ENCODE measurements at places on chromosomes 5 and 9.

DNA sequence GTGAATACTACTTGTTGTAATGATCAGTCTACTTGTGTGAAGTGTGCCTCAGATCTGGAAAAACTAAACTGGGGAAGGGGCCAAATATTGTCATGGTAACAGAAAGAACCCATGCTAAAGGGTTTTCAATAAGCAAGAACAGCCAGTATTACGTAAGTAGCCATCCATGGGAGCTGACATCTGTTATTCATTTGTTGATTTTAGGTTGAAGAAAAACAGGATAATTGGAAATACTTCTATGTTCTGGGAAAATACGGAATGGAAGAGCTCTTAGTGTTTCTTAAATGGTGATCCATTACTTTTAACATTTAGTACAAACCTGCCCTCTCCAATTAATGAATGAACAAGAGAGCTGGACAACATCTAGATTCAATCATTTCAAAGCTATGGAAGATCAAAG, 485.8 kb downstream of the NTRK2 start:
- no peak for DNase-seq

DNA sequence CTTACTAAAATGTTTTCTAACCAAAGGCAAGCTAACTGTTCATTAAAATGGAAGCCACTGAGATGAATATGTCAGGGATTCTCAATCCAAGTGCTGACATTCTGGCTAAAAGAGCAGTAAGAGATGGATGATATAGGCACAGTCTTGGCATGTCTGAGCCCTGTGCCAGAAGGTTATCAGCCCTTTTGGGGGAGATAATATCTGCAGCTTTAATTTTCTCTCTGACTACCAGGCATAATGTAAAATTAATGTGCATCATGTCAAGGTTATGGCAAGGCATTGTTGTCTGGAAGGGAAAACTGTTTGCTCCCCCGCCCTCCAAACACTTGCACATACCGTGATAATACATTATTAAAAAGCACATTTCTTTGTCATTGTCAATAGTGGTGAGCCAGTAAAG, 609.8 kb downstream of the ZNF608 start:
- DNase-seq: no peak

GRCh38 chr5:68225188-68225910, 9.8 kb downstream of the PIK3R1 start:
- DNase-seq: no peak

DNA sequence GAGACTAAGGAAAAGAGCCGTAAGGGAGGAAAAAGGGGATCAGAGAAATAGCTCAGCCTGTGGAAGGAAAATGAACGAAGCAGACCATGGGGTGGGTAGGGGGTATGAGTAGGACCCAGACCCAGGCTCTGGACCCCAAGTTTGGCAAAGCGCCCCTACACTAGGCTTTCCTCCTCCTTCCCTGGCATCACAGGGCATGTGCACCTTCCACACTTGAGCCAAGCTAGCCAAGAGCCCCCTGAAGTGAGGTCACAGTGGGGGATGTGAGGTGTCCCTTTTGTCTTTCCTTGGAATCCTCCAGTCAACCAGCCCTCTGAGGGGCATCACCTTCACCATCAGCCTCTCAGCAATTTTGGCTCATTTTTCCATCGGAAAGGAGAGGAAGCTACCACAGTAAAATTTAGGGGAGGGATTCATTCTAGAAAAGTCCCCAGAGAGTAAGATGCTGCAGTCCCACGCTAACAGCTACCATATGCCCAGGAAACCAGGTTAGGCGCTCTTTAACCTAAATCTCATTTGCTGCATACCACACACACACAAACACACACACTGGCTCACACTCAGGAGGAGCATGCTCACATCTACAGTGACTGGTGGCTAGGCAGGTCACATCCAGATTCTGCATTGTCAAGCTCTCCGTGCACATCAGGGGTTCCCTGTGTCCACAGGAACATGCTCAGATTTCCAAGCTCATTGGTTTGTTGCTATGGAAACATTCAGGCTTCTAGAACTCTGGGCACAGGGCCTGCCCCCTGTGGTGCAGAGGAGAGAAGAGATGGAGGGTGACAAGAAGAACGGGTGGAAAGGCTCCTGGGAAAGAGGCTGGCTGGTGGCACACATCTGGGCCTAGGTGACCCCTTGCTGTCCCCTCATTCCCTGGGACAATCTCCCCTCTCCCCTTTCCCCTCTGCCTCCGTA, 9.9 kb downstream of the REEP2 start:
- DNase-seq: no peak

DNA sequence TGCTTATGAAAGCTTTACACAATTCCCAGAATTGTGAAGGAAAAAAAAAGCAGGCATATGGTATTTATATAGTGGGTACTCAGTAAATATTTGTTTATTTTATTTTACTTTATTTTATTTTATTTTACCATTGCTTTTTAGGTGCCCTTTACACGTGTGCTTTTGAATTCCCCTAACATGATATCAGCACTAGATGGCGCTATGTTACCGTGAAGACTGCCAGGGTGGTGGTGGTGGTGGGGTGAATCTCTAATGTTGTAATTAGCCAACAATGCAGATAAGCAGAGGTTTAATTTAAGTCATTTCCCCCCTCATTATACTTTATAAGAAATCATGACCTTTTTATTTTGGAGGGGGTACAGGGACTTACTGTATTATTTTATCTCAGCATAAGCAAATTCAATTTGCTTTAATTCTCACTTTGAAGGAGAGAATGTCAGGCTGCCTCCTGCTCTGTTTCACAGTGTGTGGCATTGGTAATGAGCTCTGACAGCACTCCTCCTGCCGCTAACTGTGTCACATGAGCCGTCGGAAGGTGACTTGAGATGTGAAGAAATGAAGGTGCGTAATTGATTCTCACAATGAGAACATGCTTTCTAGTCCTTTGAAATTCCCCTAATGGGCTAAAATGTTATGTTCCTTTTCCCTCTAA, 165.6 kb downstream of the YTHDC2 start:
- peak; percentile 39 for DNase-seq

DNA sequence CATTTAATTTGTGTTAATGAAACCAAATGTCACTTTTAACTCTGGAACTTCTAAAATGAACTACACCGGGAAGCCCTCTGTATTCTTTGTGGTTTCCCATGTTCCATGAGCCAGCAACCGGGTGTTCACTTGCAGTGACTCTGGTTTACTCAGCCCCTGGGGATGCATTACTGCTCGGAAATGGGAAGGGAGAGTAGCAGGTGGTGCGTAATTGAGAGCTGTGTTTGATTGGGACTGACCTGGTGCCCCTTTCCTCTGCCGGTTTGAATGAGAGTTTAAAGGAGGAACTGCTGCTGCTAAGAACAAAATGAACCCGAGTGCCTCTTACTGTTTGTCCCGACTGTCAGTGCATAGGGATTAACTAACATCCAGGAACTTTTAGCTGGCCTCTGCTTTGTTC, 100.1 kb upstream of the DHFR start:
- DNase-seq: peak; percentile 81

- DNase-seq: no peak
Observed at GRCh38 chr5:96487859-96488258, 54.8 kb upstream of the PCSK1 start.

GRCh38 chr9:126354887-126355770, 28.5 kb downstream of the MVB12B start:
- no peak for DNase-seq

GRCh38 chr5:82046276-82046647, 74.4 kb downstream of the ATG10 start:
- DNase-seq: no peak

GRCh38 chr9:123364241-123364824, 8.3 kb downstream of the CRB2 start:
- DNase-seq: no peak

DNA sequence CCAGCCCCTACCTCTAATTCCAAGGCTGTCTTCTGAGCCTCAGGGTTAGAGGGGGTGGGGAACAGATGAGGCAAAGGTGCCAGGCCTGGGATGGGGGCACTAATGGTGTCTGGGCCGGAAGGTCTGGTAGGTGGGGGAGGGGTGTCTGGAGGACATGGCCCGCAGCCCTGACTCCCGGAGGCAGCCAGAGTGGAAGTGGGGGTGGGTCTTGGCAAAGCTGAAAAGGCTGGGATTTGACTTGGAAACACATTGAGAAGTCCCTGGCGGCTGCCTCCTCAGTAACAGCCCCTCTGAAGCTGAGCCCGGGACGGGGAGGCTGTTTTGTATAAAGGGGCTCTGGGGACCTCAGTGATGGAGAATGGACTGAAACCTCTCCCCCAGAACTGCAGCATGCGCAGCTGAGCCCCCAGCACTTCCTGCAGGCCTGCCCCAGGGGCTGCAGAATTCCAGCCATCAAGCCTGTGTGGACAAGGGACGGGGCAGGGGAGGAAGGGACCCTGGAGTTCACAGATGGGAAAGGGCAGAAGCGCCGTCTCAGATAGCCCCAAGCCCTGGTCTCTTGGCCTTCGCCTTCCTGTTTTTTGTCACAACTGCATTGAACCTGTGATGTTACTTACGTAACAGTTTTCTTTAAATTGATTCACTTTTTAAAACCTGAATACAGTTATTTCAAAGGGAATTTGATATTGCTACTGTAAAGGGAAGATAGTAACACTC, 49.3 kb upstream of the SYNPO start:
- DNase-seq: no peak

GRCh38 chr9:14272927-14273528, 40.9 kb downstream of the NFIB start:
- DNase-seq: no peak

- DNase-seq: no peak
Observed at GRCh38 chr5:34620185-34620584, 35.9 kb upstream of the RAI14 start.

DNA sequence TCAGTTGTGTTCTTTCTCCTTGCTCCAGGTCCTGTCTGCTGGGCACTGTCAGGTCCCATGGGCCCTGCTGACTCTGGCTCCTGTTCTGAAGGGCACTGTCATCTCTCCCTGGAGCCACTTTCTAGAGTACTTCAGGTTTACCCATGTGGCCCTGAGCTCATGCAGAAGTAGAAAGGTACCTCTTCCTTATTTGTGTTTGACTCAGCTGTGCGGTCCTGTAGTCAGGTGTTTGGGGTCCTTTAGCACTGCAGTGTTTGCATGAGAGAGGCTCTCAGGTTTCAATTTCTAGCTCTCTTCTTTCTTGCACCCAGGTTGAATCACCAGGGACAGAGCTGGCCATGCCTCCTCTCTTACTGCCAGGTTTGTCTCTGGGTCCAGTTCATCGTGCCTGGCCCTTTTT, 71.5 kb downstream of the HSPA4 start:
- DNase-seq: no peak

GRCh38 chr5:112267231-112267630, 151.8 kb downstream of the EPB41L4A start:
- DNase-seq: no peak

DNA sequence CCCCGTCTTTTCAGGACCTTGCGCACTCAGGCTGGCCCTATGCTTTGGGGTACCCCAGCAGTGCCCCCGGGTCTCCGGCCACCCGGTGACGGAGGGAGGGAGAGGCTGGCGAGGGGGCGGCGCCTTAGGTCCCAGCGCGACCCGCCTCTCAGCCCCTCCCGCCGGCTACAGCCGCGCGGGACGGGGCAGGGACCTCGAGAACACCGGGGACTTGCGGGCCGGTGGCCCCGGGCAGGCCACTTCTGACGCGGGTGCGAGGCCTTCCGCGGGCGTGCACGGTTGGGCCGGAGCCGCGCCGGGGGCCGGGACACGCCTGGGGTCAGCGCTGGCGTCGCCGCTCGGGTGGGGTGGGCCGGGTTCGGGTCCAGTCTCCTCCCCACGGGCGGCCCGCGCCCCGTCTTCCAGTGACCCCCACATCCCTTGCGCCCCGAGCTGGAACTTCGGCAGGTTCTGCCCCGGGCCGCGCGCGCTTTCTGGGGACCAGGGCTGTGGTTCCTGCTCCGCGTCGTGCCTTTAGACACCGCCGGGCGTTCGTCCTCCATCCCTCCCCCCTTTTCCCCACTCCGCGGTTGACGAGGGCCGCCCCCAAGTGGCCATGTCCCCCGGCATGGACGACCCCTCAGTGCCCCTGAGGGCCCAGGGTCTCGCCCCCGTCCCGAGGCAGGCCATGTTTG, 3.8 kb upstream of the SQSTM1 start:
- no peak for DNase-seq

- DNase-seq: no peak
Observed at GRCh38 chr9:132409828-132410528, at the start of gene CFAP77. CFAP77 (plus strand) TSS chr9:132410211; CDS start chr9:132410272, 61 bp downstream.

DNA sequence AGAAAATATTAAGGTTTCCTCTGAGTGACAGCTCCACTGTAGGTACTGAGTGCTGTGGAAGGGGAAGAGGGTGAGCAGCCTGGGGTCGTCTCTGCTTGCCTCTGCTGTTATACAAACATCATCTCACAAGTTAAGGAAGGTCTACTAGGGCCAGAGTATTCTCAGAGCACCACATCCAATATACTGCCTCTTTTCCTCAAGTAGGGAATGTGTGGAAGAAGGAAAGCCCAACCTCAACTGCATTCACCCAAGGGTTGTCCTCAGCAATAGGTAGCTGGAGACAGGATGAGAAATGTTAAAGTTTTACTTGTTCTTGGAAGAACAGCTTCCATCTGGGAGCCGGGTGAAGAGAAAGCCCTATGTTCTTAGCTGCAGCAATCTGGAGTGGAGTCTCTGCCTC, 1062.3 kb upstream of the CDH10 start:
- no peak for DNase-seq

DNA sequence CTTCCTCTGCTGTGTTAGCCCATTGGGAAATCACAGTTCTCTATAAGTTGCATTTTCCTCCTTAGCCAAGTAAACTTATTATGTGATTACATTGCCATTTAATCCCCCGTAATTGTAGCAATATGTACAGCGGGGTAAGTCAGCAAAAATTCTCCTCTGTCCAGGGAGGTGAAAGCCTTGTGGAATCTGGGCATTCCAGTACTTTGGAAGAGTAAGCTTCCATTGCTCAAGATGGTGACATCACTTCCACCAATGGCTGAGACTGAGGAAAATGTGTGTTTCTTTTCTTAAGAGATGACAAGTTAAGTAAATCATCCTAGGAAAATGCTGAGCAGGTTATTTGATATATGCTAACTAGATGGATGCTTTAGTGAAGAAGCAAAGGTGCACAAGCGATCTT, 436.7 kb downstream of the CETN3 start:
- DNase-seq: no peak

- DNase-seq: no peak
Observed at GRCh38 chr5:73899055-73899454, 273.1 kb downstream of the ARHGEF28 start.

- DNase-seq: no peak
Observed at GRCh38 chr9:37436540-37436939, 14.0 kb downstream of the GRHPR start.

- no peak for DNase-seq
Observed at GRCh38 chr5:14064841-14065240, 78.3 kb upstream of the TRIO start.

- DNase-seq: no peak
Observed at GRCh38 chr9:78856144-78856543, 559.2 kb downstream of the PSAT1 start.

DNA sequence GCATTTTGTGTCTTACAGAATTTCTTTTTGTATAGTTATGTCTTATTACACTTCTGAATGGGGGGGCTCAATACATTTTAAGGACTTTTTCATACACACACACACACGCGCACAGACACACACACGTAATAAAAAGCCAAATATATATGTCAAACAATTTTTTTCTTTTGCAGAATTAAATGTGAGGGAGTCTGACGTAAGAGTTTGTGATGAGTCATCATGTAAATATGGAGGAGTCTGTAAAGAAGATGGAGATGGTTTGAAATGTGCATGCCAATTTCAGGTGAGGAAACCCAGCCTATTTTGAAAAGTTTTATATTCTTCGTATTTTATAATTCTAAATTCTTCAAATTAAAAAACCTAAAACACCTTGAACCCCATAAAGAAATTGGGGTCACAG, 25.6 kb downstream of the TMEFF1 start:
- no peak for DNase-seq
